Tibial nerve (tissue), 4 donors: ENCODE measurements at places on chromosomes 4 and X. TPM values are rescaled to one million over a fixed set of nuclear protein-coding genes. Genes with fewer than 3 reads are reported as not detected.
A peak's percentile ranks its signal among the peaks of the same experiment; 100 is the strongest.

GRCh38 chr4:111013846-111014245, 391.0 kb upstream of the PITX2 start:
- no peak for DNase-seq

The CDX4 gene
- total RNA-seq = not detected

The S100G gene
- not detected for total RNA-seq

DNA sequence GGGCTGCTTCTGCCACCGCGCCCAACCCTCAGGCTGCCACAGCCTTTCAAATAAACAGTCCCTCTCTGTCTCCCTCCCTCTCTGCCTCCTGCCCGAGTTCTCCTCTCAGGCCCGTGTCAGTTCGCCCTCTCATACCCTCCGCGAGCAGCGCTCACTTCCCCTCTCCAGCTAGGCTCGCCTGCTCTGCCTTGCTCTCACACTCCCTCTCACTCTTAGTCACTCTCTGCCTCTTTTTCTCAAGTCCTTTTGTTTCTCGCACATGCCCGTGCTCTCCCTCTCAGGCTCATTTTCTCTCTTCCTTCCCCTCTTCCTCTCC, 3.2 kb downstream of the EFNB1 start:
- DNase-seq = no peak

DNA sequence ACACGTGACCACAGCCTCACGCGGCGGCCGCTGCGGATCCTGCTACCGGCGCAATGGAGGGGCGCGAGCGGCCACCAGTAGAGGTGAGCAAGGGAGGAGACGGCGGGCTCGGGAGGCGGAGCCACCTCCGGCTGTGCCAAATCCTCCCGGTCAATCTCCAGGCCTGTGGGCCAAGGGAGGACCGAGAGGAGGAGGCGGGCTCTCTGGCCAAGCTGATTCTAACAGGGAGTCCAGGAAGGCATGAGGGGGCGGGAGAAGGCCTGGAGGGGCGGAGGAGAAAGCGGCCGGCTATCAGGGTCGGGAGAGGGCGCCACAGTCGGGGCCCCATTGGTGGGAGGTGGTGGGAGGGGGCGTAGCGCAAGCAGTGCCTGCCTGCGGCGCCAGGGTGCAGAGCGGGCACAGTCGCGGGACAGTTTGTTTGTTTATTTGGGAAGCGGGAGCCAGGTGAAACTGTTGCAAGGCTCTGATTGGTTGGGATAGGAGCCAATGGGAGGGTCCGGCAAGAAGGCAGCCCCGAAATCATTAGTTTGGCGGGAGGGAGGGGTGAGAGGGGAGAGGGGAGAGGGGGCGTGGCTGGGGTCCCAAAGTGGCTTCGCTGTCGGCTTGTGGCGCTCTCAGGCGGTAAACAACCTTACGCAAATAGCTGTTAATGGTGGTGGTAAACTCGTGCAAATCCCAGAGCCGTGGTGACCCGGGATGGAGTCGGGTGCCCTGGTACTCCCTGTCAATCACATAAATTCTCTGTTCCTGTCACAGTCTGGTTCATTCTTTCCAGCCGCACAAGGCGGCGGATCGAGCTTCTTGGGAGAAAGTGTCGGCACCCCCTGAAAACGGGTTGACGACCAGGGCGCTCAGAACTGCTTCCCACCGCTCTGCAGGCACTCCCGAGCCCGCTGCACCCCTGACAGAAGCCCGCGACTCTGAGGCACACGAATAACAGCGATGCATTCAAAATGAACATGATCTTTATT, at the start of gene IRS4:
Gene IRS4, minus strand, starts transcription at position 55 of the 971 bp plus-strand sequence.
- DNase-seq = no peak

- DNase-seq = no peak
These were observed 99.6 kb upstream of the AFAP1 start for GRCh38 chr4:8039290-8039689.

DNA sequence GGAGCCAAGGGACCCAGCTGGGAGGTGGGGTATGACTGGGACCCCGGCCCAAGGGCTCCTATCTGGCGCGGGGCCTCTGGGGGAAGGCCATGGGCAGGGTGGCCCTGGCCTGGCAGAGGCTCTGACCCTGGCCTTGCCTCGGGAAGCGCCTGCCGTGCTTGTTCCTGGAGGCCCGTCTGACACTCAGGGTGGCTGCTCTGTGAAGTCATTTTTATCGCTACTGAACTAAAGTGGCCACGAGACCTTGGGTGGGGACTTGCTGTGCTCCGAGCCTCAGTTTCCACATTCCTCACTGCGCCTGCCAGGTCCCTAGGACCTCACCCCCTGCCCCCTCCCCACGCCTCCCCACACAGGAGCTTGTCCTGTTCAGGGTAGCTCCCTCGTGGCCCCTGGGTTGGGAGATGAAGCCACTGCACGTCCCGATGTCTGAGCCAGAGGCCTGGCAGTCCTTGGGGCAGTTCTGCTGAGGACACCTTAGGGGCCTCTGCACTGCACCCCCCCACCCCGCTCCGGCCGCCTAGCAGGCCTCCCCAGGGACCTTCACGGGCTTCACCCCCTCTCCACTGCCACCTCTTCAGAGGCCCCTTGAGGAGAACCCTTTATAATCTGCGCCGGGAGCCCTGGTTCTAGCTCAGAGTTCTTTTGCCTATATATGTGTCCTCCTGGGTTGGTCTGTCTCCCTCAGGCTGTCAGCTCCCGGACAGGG, 639 bp upstream of the SORCS2 start:
- no peak for DNase-seq

DNA sequence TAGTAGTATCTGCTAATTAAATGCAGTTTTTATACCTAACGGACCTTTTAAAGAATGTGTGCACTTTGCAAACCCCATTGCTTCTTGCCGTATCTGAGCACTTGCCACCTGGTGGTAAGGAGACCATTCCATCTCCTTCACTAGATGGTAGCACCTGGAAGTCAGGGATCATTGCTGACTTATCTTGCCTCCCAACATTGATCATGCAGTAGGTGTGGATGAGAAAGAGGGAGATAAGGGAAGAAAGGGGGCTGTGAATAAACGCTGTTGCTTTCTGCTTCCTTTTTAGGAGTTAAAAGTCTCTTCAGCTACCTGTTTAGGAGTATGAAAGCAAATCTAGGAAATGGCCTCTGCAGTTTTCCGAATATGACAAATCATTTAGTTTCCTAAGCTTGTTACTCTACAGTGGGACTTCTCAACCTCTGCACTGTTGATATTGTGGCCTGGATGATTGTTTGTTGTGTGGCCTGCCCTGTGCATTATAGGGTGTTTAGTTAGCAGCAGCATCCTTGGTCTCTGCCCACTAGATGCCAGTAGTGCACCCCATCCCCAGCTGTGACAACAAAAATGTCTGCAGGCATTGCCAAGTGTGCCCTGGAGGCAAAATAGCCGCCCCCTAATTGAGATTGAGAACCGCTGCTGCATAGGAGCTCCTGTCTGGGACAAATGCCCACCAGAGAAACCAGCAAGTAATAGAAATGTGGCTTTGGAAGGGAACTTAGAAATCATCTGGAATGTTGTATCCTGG, 38.8 kb downstream of the GAB1 start:
- no peak for DNase-seq

GRCh38 chr4:48483006-48483776, at the start of gene SLC10A4:
SLC10A4 (plus strand) TSS chr4:48483343; CDS start chr4:48483562, 219 bp downstream.
- DNase-seq = no peak

The PRRG1 gene
- 15.5 TPM for total RNA-seq

The KLB gene
- total RNA-seq = 2.5 TPM

GRCh38 chrX:12791257-12792228, at the start of gene PRPS2:
PRPS2 (plus strand) TSS chrX:12791412; CDS start chrX:12791498, 86 bp downstream.
- DNase-seq = peak; percentile 18

The ARSJ gene
- total RNA-seq = 2.0 TPM

DNA sequence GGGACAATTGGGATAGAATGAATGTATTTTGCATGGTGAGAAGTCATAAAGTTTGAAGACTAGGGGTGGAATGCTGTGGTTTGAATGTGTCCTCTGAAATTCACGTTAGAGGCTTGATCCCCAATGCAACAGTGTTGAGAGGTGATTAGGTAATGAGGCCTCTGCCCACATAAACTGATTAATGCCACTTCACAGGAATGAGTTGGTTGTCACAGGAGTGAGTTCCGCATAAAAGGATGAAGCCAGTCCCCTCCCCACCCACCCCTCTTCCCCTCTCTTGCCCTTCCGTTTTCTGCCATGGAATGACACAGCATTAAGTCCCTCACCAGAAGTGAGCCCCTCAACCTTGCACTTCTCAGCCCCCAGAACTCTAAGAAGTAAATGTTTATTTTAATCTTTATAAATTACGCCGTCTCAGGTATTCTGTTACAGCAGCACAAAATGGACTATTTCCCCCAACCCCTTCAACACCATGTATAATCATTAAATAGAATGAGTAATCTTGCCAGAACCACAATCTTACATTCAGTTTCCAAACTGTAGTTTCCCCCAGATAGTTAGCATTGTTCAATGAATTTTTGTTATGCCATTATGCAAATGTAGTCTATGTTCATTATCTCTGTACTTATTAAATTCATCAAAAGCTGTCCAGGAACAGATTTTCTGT, 5.5 kb upstream of the MMAA start:
- no peak for DNase-seq

GRCh38 chr4:45283352-45283751, 557.0 kb upstream of the GNPDA2 start:
- DNase-seq = no peak

The PABPC1L2B gene
- not detected for total RNA-seq

DNA sequence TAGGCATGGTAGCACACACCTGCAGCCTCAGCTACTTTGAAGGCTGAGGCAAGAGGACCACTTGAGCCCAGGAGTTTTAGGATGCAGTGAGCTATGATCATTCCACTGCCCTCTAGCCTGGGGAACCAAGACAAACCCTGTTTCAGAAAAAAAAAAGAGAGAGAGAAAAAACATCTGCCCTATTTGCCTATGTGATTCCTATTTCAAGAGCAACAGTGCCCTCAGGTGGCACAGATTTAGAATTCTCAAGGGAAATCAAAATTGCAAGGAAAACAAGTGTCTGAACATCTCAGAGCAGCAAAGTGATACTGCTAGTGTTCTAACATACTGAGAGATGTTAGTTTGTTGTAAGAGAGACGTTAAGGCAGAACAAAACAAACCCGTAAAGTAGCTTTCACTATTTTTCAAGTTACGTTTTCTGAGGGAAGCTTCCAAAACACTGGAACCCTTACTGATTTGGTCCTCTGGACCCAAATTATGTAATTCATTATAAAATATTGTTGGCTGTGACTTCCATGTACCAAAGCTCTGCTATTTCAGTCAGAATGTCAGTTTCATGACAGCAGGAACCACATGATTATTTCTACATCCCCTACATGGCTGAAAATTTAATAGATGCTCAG, 7.9 kb downstream of the BDH2 start:
- no peak for DNase-seq

DNA sequence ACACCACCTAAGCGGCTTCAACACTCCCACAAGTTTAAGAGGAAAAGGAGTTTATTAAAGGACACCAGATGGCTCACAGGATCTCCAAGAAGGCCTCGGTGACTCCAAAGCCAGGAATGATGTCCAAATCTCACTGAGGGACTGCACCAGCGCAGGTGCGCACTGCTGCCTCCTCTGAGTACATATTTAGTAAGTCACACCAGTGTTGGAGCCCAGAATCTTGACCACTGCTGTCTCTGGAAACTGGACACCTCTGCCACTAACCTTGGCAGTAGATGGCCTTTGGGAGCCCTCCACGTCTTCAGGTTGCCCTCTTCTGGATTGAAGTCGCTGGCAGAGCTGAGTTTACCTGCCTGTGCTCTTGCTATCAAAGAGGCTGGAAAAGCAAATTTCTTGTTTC, 10.1 kb upstream of the RS1 start:
- no peak for DNase-seq

The ATP2B3 gene
- not detected for total RNA-seq

The PAGE5 gene
- not detected for total RNA-seq

DNA sequence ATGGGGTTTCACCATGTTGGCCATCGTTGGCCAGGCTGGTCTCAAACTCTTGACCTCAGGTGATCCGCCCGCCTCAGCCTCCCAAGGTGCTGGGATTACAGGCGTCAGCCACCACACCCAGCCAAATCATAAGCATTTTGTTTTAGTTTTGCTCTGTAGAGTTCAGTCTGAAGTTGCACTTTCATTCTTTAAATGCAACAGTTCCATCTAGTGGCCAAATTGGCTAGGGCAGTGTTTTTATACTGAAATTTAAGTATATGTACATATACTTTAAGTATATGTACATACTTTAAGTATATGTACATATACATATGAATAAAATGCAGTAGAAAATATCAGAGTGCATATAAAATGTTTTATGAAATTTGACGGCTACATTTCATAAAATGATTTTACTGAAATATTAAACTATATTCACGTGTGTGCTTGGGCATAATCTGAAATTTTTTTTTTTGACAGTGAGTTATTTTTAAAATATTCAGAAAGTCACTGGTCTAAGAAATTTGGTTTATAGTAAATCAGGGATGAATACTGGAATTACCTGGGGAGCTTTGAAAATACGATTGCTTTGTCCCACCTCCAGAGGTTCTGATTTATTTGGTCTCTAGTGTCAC, 145.5 kb downstream of the NWD2 start:
- no peak for DNase-seq

The C4orf33 gene
- 10.9 TPM for total RNA-seq

DNA sequence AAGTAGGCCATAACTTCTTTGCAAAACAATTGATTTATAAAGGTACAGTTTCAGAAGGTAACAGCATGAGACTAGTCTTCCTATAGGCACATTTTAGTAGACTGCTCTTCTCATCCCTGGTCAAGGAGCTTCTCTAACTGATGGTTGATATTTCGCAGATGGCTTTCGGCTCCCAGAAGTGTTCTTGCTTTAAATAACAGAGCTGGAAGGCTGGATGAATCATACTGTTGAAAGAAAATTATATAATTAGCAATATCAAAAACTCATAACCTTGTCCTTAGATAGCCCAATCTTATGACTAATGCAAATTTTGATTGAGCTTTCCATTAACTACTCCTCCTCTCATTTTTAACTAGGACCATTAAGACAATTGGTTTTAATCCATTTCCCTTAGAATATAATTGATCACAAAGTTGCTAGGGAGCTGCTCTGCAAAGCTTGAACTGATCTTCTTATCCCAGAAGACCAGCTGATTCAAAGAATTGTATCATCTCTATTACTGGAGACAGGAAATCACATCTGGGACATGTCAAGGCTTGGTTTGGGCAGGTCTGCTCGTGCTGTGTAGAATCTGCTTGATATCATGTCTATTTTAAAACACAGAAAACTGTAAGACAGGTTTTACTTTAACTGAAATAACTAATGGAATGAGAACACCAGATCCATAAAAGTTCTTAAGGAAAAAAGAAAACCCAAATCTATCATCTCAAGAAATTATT, 38.6 kb downstream of the CENPU start:
- DNase-seq = no peak

DNA sequence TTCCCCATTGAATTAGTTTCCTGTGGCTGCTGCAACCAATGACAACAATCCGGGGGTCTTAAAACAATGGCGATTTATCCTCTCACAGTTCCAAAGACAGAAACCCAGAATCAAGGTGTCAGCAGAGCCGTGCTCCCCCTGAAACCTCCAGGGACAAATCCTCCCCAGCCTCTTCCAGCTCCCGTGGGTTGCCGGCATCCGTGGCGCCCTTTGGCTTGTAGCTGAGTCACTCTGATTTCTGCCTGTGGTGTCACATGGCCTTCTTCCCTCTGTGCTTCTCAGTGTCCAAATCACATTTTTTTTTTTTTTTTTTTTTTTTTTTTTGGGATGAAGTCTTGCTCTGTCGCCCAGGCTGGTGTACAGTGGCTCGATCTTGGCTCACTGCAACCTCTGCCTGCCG, 64.5 kb upstream of the STX18 start:
- DNase-seq = no peak

GRCh38 chr4:139247700-139248238, 32.3 kb downstream of the MGARP start:
- DNase-seq = no peak

- DNase-seq = no peak
These were observed 308.0 kb downstream of the TEX13C start for GRCh38 chrX:125627676-125628075.

The FOXR2 gene
- not detected for total RNA-seq

- no peak for DNase-seq
These were observed 65.1 kb upstream of the C4orf54 start for GRCh38 chr4:99722725-99723124.
